Neuronal stem cell (in vitro differentiated cells): ENCODE measurements at places on chromosomes 3 and 15.

- no peak for DNase-seq
These were observed 8.3 kb upstream of the THSD4 start for GRCh38 chr15:71106802-71107500.

- DNase-seq, result no peak
These were observed 161.6 kb downstream of the GAP43 start for GRCh38 chr3:115784739-115785536.

DNA sequence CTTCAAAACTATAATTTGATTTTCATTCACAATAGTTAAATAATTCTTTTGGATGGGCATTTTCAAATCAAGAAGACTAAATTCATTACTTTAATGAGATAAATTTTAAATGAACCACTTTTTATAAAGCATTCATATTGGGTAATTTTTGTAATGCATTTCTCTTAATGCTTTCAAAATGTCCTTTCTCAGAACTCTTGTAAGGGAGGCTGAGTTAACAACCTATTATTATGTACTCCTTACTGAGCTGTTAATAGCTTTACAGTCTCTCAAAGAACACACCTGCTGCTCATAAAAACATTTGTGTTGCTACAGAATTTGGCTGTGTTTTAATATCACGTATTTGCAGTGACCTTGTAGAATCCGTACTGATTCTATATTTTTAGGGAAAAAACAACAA lies 334.0 kb upstream of the ARL6 start:
- no peak for DNase-seq

DNA sequence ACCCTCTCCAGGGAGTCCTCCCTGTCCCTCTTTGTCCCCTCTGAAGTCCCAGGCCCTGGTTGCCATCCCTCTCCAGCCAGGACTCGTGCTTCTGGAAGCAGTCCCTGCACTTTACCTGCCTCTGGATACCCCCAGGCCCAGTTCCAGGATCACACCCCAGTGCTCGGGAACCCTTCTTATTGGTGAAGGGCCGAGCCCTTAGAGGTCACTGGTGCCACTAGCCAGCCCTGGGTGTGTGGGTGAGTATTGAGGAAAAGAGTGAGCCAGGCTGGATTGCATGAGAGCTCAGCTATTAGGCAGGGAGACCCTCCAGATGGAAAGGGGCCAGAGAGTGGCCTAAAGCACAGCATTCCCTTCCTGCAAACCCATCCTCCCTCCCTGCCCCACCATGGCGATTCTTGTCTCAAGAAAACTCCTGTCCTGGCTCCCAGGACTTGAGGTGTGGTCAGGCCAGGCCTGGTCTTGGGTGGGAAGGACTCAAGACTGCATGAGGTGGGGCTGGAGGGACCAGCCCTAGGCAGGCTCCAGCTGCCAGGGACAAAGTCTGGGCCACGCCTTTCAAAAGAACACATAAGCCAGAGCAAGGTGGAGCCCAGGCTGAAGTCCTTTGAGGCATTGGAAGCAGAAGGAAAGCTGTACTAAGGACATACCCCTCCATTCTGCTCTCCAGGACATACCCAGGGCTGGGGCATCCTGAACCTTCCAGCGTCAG lies 4.8 kb upstream of the PHGR1 start:
- DNase-seq, result no peak

- DNase-seq, result no peak
These were observed 7.0 kb downstream of the DUOXA1 start for GRCh38 chr15:45122719-45123118.

- DNase-seq, result no peak
These were observed 544.1 kb upstream of the MDFIC2 start for GRCh38 chr3:70856414-70857162.

GRCh38 chr3:72153477-72154314 lies 368.7 kb upstream of the PROK2 start:
- DNase-seq, result no peak

GRCh38 chr3:110419096-110419495 lies 652.5 kb upstream of the NECTIN3 start:
- no peak for DNase-seq
